Caudate nucleus (tissue), 63 donors: ENCODE measurements at places on chromosomes 11 and 22.

GRCh38 chr11:95074792-95075563, 8.3 kb downstream of the SRSF8 start:
- DNase-seq = no peak

DNA sequence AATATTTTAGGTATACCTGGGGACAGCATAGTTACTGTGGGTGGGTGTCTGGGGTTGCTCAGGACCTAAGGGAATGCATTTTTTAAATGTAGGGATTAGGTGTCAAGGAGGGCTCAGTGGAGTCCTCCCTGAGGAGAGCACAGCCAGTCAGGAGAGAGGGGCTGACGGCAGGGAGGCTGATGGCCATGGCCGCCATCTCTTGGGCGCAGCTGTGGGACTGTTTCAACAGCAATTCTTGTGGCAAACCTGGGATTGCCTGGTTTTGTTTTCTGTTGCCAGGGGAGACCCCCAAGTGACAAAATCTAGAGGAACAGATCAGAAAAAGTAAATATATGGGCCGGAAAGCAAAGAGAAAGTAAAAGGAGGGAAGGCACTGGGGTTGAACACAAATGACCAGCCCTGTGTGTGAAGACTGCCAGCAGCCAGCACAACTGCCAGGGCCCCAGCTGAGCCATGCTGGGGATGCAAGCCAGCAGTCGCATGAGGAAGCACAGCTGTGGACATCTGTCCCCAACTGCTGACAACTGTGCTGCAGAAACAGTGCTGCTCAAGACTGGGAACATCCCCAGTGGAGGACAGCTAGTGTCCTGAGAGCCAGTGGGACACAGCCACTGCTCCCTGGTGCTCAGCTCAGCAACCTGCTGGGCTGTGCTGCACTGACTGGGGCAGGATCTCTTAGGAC, 10.5 kb downstream of the MIF start:
- peak; percentile 61 for DNase-seq

DNA sequence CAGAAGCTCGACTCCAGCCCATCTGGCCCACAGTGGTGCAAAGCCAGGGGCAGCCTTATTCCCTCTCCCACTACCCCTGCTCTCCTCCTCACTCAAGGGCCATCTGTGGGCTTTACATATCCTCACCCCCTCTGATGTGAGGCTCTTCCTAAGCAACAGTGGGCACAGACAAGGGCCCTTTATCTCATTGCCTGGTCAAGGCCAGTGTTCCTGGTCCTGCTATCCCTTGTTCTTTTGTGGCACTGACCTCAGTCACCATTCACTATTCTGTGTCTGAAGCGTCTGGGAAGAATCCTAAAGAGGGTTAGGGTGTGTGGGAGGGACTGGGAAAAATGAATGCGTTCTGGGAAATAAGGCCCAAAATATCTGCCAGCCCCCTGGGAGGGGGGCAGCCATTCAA, 7.3 kb downstream of the DNAL4 start:
- no peak for DNase-seq

GRCh38 chr11:84012171-84012826, 726.1 kb upstream of the CCDC90B start:
- no peak for DNase-seq

DNA sequence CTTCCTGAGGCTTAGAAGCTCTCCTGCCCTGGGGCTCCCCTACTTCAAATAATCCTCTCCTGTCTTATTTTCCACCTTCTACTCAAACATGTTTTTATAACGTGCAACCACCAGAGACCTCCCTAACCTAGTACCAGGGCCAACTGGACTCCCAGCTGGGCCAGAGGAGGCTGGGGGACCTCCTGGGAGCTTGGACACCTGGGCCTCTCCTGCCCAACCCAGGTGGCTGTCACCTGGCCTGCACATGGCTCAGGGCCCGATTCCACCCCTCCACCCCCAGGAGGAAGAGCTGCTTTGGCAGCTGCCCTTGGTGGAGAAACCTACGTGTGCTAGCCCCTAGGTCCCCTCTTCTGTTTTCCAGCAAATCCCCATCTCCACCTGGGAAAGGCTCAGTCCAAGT, 105.2 kb downstream of the ABTB2 start:
- DNase-seq = no peak

DNA sequence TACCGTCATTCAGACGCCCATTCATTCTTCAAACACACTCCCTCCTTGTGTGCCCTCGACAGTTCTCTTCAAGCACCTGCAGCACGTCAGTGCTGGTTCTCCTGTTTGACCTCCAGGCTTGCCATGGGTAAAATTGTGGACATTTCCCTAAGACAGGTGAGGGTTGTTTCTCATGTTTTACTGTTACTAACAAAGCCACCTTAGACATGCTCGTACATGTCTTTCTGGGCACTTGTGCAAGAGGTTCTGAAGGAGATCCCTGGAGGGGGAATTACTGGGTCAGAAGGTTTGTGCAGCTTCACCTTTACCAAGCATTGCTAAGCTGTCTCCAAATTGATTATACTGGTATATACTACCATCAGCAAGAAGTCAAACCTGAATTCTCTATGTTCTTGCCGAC, 189.7 kb upstream of the TMEM45B start:
- no peak for DNase-seq

DNA sequence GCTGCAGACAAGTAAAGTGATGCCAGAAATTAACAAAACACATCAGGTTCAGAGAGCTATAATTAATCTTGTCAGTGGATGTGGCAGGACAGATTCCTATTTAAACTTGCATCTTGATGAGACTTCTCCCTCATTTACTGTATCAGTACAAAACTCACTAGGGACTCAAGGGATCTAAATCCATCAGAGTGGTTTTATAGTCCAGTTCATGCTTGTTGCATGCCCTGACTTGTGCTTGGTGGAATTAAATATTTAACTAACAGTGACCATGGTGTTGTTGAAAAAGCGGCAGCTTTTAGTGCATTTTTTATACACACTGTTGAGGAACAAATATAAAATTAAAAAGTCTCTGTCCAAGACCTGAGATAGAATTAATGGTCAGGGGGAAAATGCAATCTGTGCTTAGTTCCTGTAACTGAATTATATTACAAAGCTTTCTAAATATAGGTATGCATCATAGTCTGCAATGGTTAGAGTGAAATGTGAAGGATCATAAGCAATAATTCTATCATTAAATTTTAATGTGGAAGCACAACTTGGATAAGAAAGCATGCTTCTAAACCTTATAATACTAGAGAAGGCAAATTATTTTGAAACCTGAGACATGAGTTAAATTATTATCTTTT, 1475.5 kb upstream of the TENM4 start:
- no peak for DNase-seq

- DNase-seq = no peak
These were observed 80.0 kb downstream of the MED15 start for GRCh38 chr22:20587206-20587958.

DNA sequence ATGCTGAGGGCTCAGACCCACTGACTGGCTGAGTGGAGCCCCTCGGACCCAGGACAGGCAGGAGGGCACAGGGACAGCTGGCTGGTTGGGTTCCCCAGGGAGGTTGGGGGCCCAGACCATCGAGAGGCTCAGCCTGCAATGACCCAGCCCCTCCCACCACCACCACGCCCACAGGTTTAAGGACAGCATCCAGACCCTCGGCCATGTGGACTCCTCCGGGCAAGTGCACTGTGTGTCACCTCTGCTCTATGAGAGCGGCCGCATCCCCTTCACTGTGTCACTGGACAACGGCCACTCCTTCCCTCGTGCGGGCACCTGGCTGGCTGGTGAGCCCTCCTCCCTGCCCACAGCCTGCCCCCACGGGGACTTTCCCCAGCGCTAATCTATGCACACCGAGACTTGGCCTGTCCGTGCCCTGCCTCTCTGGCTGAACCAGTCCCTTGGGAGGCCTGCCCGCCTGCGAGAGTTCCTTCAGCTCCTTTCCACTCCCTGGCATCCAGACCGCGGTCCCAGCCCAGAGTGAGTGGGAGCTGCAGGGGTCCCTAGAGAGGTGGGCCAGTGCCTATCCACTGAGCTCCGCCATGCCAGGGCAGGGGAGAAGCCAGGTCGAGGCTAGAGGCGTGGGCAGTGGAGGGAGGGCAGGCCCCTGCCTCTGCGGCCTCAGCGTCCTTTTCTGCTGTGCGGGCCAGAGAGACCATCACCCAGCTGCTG, 2.2 kb downstream of the SUSD2 start:
- no peak for DNase-seq

DNA sequence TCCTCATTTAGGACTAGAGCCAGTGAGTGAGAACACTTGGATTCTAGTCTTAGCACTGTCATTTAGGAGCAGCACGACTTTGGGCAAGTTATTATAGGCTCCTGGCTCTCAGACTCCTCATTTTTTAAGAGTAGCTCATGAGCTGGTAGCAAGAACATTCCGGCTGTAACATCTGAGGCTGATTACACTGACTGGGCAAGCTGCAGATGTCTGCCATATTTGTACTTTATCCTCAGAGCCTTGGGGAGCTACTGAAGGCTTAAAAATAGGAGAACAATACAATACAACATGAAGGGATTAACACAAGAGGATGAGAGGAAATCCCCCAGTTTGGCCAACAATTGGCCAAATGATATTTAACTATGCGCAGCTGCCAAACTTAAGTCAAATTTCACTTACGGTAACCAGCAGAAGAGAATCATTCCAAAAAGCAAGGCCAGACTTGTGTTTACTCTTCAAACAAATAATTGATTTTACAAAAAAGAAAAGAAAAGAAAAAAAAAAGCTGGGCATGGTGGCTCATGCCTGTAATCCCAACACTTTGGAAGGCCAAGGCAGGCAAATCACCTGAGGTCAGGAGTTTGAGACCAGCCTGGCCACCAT, 113.1 kb upstream of the ARHGAP42 start:
- DNase-seq = no peak

DNA sequence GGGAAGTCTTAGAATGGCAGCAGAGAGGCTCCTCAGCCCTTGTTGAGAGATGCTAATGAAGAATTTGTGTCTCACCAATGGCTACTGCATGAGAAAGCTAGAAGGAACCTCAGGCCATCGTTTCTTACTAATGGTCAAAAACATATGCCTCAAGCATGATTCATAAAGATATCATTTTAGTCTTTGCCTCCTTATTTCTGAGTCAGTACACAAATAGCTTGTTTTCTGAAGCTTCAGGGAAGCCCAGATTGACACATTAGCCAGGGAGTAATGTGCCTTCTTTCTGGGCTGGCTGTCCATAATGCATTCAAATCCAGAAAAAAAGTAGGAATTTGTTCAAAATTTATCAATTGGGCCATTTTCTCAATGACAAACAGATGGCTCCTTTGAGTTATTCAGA, 169.4 kb upstream of the ZBED5 start:
- no peak for DNase-seq

DNA sequence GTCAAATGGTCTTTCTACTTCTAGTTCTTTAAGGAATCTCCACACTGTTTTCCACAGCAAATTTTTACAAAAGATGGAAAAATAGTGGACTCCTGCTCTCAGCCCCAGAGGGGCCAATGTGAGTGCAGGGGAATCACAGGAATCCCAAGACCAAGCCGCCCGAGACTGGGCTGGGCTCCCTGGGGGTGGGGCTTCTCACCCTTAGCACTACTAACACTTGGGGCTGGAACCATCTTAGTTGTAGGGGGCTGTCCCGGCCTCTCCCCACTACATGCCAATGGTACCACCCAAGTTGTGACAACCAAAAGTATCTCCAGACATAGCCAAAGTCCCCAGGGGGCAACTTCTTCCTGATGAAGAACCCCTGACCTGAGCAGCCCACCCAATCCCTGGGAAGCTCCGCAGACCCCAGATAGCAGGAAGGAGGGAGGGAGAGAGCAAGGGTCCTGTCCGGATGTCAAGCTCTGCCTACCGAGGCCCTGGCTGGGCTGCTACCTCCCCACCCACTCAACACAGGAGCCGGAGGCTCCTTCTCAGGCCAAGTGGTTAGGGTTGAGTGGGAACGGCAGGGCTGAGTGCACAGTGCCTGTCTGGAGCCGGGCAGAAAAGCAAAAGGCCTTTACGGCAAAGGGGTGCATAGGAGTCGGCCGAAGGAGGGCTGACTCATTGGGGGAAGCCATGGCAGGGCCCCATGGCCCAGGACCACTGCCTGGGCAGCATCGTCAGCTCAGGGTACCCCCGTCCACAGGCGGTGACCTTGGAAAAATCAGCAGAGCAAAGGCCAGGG, 122.5 kb upstream of the FGF3 start:
- DNase-seq = no peak

DNA sequence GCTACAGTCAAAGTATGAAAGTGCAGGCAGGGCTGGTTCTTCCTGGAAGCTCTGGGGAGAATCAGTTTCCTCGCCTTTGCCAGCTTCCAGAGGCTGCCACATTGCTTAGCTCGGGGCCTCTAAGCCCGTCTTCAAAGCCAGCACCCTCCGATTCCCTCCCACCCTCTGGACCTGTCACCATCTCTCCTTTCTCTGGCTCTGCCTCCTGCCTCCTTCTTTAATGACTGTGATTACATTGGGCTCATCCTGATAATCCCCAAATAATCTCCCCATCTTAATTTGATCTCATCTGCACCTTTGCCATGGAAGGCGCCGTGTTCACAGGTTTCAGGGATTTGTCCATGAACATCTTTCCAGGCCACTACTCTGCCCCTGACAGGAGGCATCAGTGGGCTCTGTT, 42.5 kb downstream of the MCM5 start:
- DNase-seq = no peak

DNA sequence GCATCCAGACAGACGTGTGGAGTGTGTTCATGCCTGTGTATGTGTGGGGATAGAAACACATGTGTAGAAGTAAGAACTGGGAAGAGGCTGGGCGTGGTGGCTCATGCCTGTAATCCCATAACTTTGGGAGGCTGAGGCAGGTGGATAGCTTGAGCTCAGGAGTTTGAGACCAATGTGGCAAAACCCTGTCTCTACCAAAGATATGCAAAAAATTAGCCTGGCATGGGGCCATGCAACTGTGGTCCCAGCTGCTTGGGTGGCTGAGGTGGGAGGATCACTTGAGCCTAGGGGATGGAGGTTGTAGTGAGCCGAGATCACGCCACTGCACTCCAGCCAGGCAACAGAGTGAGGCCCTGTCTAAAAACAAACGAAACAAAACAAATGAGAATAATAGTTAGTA, 1166.6 kb downstream of the TBC1D22A start:
- no peak for DNase-seq

DNA sequence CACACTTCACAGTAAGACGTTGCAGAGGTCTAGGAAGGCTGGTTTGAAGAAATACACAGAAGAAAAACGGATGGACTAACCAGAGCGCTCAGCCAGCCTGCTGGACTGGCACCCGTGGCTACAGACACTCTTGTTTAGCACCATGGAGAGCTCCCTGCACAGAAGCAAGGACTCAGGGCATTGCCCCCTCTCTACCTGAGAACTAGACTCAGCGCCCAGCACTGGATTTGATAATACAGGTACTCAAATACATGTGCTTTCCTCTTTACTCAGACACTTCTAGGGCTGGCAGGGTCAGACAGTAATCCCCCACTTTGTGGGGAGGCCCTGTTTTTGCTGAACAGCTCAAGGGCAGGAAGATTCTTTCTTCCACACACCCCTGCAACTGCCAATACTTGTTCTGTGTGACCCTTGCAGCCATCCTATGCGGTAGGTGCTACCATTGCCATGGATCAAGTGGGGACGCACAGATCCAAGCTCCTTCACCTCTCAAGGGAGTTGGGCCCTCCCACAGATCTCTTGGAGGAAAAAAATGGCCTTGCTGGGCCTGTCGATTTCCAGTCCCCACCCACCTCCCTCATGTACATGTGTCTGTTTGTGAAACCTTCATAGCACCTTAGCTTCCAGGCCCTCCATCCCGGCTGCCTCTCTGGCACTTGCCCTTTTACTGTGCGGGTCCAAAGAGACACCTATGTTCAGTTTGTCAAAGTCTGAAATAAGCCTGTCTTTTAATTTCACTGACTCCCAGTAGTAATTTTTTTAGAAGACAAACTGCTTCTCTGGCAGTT, 5.1 kb upstream of the P2RX6 start:
- no peak for DNase-seq
